ENCODE measurements at places on chromosomes 1 and 21. TPM values are rescaled to one million over a fixed set of nuclear protein-coding genes. Genes with fewer than 3 reads are reported as not detected.

Gene FMN2
- total RNA-seq, result 5.0 TPM

Gene MATN1
- total RNA-seq, result 0.15 TPM

Gene LRRC71
- 0.21 TPM for total RNA-seq

Gene RALGPS2
- total RNA-seq, result 11.1 TPM

Gene FLAD1
- total RNA-seq, result 37.8 TPM

Gene RPTN
- total RNA-seq, result not detected

Gene AQP10
- not detected for total RNA-seq

Gene REN
- total RNA-seq, result not detected

Gene CD1B
- not detected for total RNA-seq

Gene TDRD10
- total RNA-seq, result not detected

Gene FCRL3
- total RNA-seq, result not detected

Gene DCST2
- 0.46 TPM for total RNA-seq

Gene TNFRSF18
- total RNA-seq, result not detected
